ENCODE measurements at places on chromosomes 11 and 22. TPM values are rescaled to one million over a fixed set of nuclear protein-coding genes. Genes with fewer than 3 reads are reported as not detected.

- DNase-seq: no peak
Observed at GRCh38 chr11:43419460-43419859, 60.7 kb downstream of the TTC17 start.

DNA sequence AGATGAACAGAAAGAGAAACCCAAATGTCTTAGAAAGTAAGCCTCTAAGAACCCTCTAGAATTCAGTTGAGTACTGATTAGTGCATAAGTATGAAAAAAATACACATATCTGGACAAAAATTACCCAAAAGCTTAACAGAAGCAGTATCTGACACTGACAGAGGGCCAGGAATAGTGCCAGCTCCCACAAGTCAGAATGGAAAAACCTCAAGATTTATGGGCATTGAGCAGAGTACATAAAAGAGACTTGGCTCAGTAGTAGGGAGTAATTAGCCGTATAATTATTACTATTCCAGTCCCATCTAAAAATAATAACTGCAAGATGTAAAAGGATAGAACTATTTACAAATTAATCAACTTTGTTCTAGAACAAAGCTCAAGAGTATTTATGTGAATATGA, 834.5 kb downstream of the FAM181B start:
- no peak for DNase-seq

DNA sequence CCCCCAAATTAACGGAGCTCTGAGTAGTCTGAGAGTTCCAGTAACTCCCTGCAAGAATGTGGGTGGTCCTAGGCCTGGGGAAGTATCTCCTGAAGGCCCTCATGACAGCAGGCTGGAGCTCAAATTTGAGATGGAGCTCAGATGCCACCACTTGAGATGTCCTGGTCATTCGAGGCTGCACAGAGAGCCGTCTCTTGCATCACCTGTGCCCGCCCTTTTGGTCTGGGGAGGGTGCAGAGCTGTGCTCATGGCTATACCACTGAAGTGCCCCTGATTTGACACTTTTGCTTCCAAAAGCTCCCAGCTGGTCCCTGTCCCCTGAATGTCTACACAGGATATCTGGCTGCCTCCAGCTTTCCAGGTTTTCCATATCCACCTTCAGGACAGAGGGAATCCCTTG, 214.0 kb upstream of the B3GAT1 start:
- no peak for DNase-seq

DNA sequence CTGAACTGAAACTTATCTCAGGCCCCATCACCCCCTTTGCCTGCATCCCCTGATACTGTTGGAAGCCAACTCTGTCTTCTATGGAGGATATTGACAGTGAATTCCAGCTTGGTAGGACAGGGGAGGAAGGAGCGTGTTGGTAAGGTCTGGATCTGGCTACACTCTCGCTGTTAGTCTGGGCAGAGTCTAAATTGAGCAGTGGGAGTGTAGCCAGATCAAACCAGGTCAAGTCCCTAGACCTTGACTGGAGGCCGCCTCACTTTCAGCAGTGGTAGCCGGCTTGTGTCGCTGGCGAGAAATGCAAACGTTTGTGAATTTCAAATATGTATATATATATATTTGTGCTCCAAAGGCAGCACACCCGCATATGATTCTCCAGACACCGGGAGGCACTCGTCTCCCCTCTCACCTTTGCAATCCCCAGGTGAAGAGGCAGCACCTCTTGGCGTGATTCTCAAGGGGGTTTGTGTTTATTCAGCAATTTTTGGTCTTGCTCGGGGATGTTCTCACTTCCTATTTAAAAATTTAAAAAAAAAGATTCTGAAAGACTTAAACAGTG, 26.7 kb downstream of the DHCR7 start:
- DNase-seq: no peak

Gene CSF2RB
- 10.1 TPM for total RNA-seq

Gene PYGM
- total RNA-seq: 8.1 TPM

DNA sequence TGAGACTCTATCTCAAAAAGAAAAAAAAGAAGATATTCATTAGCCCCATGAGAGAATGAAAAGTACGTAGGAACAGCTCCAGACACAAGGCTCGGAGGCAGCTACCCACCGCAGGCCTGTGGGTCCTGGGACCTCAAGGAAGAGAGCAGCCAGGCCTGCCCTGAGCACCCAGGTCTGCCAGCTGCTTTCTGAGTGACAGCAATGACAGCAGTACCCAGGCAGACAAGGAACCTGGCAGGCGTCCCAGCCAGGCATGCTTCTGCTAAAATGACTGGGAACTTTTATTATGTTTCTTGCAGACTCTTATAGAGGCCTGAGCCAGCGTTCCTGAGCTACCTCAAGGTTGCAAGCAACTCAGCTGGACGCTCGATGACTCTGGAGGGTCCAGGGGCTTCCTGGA, 31.6 kb downstream of the CPT1A start:
- no peak for DNase-seq

DNA sequence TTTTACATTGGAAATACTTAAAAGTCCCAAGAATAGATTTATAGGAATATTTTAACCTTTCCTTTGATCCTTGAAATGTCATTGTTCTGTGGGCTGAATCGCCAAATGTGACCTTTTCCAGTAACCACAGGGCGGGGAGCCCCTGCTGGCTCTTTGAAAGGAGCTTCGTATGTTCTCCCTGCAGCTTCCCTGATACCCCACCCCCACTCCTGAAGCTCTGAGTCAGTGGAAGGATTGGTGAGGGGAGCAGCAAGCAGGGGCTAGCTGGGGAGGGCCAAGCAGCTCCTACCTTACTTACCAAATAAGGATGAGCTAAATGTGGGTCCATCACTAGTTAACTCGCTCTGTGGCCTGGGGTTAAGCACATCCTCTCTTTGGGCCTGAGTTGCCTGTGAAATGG, 87.7 kb downstream of the CHST1 start:
- no peak for DNase-seq

GRCh38 chr11:86660088-86660487, 12.3 kb downstream of the ME3 start:
- no peak for DNase-seq

GRCh38 chr11:62169448-62169847, 20.6 kb upstream of the SCGB1D1 start:
- DNase-seq: no peak

Gene KCTD14
- total RNA-seq: 4.0 TPM

Gene BAD
- 47.4 TPM for total RNA-seq

Gene STK33
- 3.1 TPM for total RNA-seq

DNA sequence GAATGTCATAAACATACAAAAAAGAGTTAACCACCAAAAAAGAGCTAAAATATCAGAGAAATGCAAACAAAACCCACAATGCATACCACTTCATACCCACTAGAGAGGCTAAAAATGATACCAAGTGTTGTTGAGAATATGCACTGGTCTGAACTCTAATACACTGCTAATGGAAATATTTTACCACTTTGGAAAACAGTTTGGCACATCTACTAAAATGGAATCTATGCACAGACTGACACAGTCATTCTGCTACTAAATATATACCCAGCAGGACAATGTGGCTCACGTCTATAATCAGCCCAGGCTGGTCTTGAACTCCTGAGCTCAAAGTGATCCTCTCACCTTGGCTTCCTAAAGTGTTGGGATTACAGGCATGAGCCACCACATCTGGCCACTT, 18.0 kb downstream of the MAPK1 start:
- DNase-seq: no peak

GRCh38 chr11:24240496-24241175, 256.2 kb upstream of the LUZP2 start:
- DNase-seq: no peak

Gene ACR
- total RNA-seq: 1.5 TPM

DNA sequence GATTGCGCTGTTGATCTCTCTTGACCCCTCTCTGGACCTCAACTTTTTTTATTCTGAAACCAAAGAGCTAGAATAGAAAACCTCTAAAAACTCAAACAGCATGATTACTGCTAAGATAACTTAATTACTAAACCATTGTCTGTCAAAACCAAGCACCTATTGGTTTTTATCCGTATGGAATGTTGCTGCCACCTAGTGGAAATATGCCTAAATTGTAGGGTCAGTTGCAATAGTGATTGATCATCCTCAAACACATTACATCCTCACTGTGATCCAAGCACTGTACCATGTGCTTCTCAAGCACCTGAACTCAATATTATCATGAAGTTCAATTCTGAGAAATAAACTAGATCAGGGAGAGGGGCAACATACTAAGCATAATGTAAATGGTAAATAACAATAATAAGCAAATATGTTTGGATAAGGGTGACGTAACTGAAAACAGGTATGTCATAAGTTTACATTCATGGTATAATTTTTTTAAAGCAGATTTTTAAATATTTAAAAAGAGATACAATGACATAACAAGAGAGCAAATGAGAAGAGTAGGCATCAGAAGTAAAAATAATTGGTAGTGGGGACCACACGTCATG, 3.8 kb upstream of the OR5A2 start:
- no peak for DNase-seq

- DNase-seq: no peak
Observed at GRCh38 chr11:34840736-34841386, 75.3 kb downstream of the APIP start.

DNA sequence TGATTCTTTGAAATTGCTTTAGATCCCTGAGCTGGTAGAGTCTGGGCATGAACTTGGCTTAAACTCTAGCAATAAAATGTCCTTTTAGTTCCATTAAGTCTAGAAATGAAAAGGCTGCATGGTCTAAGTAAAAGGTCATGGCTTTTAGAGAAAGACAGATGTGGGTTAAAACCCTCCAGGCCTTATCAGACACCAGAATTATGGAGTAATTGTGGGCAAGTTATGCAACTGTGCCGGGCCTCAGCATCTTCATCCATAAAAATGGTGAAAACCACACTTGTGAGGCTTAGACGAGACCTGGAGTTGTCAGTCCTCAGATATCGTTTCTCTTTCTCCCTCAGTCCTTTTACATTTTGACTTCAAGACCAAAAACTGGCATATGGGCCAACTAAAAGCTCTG, 597.9 kb upstream of the KIRREL3 start:
- no peak for DNase-seq

- DNase-seq: no peak
Observed at GRCh38 chr11:104073950-104074705, 37.7 kb downstream of the DDI1 start.

Gene APOL1
- total RNA-seq: 35.3 TPM

GRCh38 chr11:9301720-9302119, 12.7 kb downstream of the TMEM41B start:
- no peak for DNase-seq

DNA sequence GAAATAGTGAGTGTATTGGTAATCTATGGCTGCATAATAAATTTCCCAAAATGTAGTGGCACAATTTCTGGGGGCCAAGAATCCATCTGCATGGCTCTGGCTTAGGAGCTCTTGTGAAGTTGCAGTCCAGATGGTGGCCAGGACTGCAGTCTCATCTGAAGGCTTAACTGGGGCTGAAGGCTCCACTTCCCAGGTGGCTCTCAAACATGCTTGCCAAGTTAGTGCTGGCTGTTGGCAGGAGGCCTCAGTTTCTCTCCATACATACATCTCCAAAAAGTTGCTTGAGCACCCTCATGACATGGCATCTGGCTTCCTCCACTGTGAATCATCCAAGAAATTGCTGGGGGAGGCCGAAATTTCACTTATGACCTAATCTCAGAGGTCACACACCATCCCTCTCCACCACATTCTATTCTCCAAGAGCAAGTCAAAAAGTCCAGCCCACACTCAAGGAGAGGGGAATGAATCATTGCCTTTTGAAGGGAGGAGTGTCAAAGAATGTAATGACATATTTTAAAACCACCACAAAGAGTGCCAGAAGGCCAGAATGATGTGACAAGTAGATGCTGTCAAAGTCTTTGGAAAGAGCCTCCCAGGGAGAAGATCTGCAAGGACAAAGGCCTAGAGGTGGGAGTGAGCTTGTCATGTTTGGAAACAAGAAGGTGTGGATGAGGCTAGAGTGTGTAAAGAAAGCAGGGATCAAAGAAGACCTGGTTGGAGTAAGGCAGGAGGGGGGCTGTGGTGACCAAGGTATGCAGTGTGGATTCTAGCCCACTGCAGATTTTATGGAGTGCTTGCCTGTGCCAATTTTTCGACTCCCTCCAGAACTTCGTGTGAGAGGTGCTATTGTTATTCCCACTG, 566.2 kb downstream of the MIAT start:
- DNase-seq: no peak
